ENCODE measurements at places on chromosomes 3 and 15.

DNA sequence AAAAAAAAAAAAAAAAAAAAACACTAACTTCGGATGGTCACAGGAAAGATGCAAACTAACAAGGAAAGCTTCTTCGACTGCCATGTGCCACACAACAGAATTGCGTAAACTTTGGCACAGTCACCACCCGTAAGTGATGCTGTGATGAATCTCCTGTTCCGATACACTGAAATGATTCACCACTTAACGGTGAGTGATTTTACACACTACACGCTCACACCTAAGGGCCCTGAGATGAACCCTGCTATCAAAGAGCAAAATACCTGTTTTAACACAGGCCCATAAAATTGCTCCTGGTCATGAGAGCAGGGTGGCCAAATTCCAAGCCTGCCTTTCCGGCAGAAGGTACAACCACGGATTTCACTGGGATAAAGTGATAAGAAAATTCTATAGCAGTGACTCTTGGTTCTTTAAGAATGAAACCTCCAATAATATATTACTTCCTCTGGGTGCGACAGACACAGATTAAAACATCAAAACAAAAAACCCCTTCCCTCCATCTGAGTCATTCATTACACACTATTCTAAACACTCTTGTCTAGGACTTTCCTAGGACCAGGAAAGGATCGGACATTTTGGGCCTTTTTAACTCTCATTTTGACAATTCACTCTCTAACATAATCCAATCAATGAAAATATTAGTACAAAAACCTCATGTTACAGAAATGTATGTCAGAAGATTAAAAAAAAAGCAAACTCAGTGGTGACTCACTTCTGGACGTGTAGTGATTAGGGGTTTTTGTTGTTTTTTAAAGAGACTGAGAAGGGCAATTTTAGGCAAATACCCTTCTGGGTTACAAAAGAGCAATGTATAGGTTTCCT is 28.3 kb downstream of the LRIG1 start:
- peak; percentile 94 for DNase-seq

DNA sequence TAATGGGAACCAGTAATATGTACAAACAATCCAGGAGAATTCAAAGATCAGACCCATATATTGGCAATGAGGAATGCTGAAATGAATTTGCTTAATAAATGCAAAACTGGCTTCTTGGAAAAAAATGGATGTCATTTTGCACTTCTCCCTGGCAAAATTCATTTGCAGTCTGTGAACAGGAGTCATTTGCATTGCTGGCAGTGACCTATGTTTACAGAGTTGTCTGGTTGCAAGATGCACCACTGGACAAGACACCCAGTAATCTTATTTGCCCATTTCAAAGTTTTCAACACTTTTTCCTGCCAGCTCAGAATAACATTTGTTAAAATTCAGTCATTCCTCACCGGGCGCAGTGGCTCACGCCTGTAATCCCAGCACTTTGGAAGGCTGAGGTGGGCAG is 123.5 kb upstream of the KCNAB1 start:
- DNase-seq, result no peak

- peak; percentile 72 for DNase-seq
Measured at GRCh38 chr3:129278966-129279906, 566 bp downstream of the HMCES start.

- DNase-seq, result no peak
Measured at GRCh38 chr3:183497313-183497712, 58.2 kb downstream of the KLHL6 start.

- DNase-seq, result peak; percentile 88
Measured at GRCh38 chr15:75452364-75452864, 924 bp upstream of the SIN3A start.

DNA sequence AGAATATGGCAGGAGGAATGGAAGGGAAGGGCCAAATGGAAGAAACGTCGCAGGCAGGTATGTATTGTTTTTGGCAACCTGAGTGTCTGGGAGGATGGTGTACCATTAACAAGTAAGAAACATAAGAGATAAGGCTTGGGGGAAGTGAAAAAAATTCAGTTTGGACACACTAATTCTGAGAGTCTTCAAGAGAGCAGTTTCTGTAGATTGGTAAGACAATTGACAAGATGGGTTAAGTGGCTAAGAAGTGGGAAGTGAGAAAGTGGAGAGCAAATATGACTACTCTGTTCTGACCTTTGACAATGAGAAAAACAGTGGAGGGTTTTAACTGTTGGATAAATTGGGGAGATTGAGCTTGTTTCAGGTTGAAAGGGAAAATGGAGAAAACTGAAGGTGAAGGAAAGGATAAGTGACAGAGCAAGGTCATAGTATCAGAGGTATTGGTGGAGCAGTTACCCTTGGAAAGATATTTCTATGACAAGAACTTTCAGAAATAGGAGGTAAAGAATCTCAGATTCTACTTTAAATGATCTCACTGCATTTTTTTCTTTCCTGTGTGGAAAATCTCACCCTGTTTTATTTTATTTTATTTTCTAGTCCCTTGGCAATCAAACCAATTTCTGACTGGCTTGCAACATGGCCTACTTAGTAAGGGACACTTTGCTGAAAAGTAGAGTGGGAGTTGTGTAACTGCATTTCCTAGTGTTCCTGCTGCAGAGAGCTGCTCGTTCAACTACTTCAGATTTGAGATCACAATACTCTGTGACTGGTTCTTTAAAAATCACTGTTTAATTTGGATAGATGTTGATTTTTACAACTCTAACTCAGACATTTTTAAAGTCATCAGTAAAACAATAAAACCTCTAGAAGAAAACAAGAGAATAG is 23.1 kb upstream of the GABPB1 start:
- peak; percentile 86 for DNase-seq

- DNase-seq, result peak; percentile 34
Measured at GRCh38 chr15:64096668-64097384, 1.0 kb downstream of the SNX1 start.

DNA sequence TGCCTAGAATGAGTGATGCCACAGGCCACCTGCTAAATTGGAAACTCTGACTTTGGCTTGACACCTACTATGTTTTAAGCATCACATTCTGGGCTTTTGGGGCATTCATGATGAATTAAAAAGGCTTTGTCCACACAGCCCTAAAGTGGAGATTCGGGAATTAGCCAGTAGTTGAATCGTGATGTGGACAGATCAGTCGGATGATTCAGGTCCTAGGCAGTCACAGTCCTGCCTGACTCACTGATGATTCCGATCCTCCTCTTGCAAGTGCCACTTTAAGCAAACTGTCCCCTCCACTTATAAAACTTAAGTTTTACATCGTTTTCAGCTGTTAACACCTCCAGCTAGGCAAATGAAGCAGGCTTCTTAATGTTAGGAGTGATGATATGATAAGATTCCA is 75.3 kb downstream of the SYNPR start:
- no peak for DNase-seq

DNA sequence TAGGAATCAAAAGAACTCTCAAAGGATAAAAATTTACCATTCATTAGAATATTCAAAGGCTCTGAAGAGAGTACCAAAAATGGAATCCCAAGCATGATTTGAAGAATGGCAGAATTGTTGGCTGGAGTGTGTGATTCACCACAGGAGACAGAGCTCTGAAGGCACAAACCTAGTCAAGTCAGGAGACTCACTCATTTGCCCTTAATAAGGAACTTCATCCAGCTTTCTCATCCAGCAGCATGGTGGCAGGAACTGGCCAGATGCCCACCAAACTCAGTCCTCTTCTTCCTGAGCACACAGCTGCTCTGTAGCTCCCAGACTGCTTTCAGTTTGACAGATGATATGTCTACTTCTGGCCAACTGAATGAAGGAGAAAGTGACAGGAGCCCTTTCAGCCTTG is 16.5 kb upstream of the HEG1 start:
- no peak for DNase-seq

GRCh38 chr15:95799286-95800200 is 531.0 kb upstream of the NR2F2 start:
- DNase-seq, result no peak

DNA sequence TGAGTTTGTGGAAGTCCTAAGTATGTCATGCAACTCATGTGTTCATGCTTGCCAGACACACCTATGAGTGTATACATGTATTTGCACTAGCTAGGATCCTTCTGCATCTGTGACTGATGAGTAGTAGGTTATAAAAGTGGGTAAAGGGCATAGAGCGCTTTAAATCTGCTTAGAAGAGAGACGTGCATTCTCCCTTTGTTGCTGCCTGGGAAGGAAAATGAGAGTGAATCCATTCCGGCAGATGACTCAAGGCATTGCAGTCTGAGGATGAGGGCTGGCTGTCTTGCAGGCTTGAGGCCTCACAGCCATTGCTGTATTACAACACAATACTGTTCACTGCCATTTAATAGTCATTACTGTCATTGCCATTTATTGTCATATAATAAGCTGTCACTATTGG is 120.8 kb upstream of the UMPS start:
- no peak for DNase-seq

DNA sequence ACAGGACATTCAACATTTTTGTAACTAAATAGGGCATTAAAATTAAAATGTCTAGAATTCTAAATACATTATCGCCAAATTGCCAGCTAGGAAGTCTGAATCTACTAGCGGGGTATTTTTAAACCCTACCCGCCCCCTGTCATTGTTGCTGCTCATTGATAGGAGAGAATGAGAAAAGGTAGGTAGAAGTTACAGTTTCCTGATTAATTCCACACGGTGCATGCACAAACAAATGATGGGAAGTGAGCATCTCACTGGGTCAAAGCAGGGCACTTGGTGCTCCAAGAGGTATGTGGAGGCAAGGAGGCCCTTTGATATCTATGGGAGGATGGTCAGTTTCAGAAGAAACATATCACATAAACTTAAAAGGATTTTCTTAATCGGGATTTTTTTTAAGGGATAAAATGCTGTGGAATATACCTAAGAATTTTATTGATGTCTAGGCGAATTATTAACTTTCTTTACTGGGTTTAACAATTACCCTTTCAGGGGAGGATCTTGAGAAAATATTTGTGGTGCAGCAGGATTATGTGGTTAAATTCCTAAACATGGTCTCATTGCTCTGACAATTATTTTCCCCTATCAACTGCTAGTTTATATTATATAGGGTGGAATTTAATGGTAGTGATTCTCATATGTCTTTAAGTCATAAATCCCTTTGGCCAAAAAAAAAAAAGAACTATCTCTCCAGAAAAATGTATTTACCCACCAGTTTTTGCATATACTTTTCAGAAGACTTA is 236.0 kb upstream of the GOLGA6L4 start:
- no peak for DNase-seq

DNA sequence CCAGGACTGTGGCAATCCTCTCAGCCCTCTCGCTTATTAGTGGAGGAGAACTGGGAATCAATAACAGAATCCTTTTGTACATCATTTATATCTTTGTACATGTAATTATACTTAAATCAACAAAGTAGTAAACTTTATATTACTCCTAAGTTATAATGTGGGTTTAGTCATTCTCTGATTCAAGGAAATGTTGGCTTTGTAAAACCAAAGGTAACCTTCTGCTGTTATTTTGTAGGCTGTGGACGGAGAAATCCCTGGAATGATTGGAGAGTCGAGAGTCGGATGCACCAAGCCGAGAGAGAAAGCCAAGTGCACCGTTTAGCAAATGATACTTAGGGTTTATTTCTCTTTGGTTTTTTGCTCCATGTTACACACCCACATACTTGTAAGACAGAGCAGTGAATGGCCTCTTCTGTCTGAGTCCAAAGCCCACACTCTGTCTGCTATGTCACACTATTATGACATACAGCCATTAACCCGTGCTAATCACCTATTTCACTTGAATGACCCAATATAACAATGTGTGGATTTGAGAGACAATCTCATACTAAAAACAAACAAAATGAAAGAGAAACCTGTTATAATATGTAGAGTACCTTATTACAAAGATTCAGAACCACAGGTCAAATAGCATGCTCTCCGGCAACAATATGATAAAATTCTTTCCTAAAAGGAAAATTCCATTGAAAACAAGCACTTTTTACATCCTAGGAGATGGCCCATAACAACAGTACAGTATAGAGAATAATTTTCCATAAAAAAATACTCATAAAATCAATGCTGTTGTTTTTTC is 72.2 kb downstream of the MECOM start:
- no peak for DNase-seq

DNA sequence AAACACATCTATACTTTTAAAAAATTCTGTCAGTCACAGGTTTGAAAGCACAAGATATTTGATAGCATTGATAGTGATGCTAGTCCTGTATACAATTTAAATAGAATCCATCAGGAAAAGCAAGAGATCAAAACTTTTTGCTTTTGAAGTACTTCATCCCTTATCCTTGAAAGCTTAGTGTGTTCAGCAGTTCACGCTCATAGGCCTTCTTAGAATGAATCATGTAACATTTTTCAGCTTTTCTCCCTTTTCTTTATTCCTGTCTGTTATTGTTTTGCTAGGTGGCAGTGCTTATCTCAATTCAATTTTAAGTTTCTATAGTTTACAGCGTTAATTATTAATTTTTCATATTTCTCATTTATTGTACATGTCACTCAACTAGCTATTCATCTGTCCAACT is 69.1 kb downstream of the FGF7 start:
- no peak for DNase-seq

DNA sequence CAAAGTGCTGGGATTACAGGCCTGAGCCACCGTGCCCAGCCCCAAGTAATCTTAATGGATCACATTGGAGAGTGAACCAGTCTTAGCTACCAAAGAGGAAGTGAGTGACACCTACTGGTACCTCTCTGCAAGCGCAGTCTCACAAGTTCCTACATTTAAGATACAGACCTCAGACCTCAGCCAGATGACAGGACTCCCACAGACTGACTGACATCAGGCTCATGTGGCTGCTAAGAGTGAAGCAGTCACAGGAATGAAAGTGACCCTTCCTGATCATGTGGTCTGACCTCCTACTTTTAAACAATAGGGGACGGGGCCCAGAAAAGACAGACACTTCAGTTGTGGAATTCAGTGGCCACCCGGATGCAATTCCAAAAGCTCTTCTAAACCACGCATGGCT is 36.3 kb upstream of the GNB5 start:
- DNase-seq, result peak; percentile 84

GRCh38 chr3:70064194-70064779 is 64.8 kb downstream of the SAMMSON start:
- DNase-seq, result peak; percentile 22

- DNase-seq, result no peak
Measured at GRCh38 chr3:127254033-127254644, 33.7 kb downstream of the PRR20G start.

- no peak for DNase-seq
Measured at GRCh38 chr3:97938444-97938843, 33.8 kb downstream of the RIOX2 start.

DNA sequence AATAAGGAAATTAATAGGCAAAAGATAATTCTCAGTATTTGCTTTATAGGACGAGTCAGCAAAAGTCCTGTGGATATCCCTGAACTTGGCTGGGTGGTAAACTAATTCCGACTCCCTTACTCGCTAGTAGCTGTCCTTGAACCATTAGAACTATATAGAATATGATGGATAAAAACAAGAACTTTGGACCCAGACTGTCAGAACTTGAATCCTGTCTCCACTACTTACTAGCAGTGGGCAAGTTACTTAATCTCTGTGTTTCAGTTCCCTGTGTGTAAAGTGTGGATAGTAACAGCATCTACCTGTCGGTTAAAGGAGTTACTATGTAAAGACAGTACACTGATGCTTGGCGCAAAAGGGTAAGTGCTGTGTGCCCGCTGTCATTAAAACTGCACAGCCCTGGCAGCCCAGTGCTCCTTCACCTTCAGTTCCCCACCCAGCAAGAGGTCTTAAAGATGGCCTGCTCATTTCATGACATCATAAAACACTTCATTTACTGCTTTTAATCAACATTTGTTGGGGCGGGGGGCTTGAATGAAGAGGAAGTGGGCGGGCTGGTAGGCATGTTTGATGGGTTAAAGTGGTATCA is 7.3 kb downstream of the TPM1 start:
- DNase-seq, result no peak

- DNase-seq, result no peak
Measured at GRCh38 chr3:115655761-115656282, 32.5 kb downstream of the GAP43 start.

- no peak for DNase-seq
Measured at GRCh38 chr3:166444756-166445155, 607.5 kb upstream of the BCHE start.
